ENCODE measurements at places on chromosomes 6 and 20. TPM values are rescaled to one million over a fixed set of nuclear protein-coding genes. Genes with fewer than 3 reads are reported as not detected.

DNA sequence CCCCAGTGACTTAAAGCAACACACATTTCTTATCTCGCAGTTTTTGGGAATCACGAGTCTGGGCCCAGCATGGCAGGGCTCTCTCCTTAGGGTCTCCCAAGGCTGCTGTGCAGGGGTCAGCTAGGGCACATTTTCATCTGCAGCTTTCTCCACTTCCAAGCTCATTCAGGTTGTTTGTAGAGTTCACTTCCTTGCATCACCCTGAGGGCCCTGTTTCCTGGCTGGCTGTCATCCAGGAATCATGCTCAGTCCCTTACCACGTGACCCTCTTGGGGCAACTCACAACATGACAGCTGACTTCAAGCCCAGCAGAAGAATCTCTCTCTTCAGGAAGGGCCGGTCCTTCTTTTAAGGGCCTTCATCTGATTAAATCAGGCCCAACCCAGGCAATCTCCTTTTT is 21.3 kb downstream of the SNAP25 start:
- DNase-seq: no peak

PACRG gene
- total RNA-seq: 0.26 TPM

DNA sequence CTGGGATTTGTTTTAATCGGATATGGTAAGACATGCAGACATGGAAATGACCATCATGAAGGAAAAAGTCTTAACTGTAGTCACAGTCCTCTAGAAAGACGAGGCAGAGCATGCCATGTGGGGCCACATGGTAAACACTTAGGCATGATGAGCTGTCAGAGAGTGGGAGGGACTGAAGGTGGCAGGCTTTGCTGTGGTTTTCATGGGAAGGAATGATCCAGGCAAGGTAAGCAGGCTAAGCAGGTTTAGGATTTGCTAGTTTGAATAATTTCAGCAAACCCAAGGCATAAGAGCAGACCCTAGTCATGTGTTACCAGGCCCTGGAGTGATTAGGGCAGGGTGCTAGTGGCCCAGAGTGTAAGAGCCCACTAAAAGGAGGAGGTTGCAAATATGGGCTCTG is 47.2 kb upstream of the STMND1 start:
- DNase-seq: no peak

- no peak for DNase-seq
Measured at GRCh38 chr6:84653027-84653551, 111.3 kb downstream of the TBX18 start.

ADGRF4 gene
- not detected for total RNA-seq

GRCh38 chr6:139270249-139270648 is 21.5 kb downstream of the TXLNB start:
- no peak for DNase-seq

SLC22A23 gene
- total RNA-seq: 6.8 TPM

DNA sequence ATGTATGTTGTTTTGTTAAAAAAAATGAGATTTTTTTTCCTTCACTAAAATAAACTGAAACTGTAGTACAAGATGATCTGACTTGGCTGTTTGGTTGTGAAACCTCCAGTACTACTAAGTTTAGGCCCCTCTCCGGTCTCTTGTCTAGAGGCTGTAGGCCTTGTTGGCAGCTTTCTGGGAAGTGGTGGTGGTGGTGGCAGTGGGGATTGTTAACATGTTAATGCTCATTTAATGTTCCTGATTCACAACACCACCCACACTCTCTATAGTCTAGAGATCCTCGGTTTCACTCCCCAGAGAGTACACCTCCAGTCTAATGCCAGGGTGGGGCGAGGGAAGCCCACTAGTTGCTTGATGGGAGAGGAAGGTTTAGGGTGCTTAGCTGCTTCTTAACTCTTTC is 24.1 kb downstream of the STK4 start:
- DNase-seq: no peak

LHFPL5 gene
- total RNA-seq: not detected

Measured in H9 (cell line).